ENCODE measurements at places on chromosomes 2 and 18.

- no peak for DNase-seq
Measured at GRCh38 chr2:26770986-26771586, 7.0 kb downstream of the SLC35F6 start.

DNA sequence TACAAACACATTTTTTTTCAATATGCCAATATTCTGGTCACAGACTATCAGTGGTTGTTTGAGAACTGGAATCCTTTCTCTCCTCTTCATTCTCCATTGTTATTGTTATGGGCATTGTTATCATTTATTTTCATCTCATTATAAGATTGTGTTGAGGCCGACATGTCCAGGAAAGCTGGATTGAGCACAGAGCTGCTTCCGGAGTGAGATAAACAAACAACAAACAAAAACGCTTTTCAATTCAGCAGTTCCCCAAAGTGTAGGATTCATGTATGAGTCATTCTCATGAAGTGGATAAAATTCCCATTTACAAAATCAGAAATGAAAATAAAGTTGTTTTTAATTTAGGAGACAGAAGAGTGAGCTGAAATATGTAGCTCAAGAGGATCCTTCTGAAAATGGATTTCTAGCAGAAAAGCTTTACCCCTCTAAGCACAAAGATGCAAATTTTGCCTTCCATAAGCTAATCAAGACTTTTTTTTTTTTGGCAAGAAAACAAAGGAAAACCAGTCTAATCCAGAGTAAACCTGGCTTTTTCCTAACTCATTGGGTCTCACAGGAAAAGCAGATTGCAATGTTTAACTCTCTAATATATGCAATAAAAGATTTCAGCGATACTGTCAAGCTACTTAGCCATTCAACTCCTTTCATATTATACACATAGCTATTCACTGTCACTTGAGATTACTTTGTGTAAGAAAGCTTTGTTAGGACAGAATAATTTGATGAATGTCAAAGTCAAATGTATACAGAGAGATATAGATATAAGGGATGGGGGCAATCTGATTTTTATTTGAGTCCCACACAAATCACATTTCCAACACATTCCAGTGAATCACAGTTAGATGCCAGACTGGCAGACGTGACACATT lies 1441.7 kb upstream of the CELF4 start:
- no peak for DNase-seq

GRCh38 chr2:97749581-97749980 lies 36.2 kb downstream of the ZAP70 start:
- DNase-seq, result no peak

DNA sequence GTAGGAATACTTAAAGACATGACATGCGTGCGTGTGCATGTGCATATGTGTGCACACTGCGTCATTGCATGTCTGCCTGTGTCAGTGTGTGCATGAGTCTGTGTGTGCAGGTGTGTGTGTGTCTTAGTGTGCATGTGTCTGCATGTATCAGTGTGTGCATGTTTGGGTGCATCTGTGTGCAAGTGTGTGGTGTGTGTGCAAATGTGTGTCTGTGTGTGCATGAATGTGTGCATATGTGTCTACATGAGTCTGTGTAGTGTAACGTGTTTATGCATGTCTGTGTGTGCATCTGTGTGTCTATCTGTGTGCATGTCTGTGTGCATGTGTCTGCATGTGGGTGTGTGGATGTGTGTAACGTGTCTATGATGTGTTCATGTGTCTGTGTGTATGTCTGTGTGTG lies 30.5 kb downstream of the KCNG2 start:
- no peak for DNase-seq

- no peak for DNase-seq
Measured at GRCh38 chr18:13315000-13315399, 96.4 kb downstream of the LDLRAD4 start.

DNA sequence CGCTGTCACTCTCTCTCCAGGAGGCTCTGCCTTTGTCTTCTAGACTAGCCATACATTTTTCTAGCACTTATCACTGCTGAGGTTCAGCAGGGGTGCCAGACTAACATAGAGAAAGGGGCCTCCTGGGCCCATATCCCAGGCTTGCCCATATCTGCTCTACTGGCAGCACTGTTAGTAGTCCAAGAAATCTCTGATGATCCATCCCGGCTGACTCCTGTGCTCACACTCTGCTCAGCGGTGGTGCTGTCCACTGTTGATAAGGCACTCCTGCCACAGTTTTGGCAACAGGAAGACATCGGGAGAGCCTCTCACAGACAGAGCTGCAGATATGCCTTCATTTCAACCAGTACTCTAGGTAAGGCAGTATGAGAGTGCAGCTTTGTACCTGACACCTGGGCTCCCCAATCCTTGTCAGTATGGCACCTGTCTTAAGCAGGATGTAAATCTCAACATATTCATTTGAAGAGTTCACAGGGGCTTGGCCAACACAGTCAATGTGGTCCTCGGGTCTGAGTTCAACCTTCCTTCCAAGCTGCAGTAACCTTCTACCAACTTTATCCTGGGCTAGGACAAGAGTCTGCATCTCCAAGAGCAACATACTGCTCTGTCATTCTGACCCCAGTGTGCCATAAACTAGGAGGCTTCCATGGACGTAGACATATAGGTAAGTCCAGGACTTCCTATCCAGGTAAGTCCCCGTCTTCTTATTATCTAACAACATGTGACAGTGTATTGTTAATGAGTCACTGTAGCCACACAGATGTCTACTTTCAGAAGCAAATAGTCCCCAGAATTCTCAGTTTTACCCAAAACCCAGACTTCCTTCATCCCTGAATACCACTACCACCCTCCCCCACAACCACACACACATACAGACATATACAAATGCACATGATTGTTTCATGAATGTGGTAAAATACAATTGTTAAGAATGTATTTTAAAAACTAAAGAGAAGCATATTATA lies 16.2 kb downstream of the KLF7 start:
- no peak for DNase-seq

DNA sequence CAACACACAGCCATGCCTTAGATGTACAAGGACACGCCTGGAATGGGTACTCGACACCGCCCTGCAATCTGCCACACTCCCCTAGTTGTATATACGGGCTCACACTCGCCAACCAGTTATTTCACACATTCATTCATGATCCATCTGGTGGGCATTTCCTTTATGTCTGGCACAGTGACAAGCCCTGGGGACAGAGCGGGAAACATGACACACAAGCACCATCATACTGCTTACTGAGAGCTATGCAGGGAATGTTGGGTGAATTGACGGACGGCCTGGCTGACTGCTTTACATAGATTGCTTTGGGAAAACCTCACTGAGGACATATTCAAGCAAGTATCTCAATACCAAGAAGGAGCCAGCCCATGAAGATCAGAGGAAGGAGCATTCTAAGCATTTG lies 448.0 kb upstream of the SPRED2 start:
- DNase-seq, result no peak

Data from left kidney (tissue), 8 donors.